GM10248 (cell line): ENCODE measurements at places on chromosomes 7 and 10.

DNA sequence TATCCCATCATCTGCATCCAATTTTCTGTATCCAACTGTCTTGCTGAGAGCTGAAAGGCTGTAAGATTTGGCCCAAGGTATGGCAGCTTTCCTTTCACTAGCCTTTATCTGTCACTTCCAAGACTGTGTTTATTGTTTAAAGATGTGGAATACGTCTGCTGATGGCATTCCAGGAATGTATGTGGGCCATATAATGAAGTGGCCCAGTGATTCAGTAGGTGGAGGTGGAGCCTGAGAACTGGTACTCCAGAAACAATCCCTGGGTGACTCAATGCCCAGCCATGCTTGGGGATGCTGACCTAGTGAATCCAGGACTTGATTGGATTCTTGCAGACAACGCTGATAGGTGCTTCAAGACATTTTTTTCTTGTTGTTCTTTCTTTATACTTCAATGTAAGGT, 13.5 kb downstream of the NEUROD6 start:
- no peak for DNase-seq

DNA sequence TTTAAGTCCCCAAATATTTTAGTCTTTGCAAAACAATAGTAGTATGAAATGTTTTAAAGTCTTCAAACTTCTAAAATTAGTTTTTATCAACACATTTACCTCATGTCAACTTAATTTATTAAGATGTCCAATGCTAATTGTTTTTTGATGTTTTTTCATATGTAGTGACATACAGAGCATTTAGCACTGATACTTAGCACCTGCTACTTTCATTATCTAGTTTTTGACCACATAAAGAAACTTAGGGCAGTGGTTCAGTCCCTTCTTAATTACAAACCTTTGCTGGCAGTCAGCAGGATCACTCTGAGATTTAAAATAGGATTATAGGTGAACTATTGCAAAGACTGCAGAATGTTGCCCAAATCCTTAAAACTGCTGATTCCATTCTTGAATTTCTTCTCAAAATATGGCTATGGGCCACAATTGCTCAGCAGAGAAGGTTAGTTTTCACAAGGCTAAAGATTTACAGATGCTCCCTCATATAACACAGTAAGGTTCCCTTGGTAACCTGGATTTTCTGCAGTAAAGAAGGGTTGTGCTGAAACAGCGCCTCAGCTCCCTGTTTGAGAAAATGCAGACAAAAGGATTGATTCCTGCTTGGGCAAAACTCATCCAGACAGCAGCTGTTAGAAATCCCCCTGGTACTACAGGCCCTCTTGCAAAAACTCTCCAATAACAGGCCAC, 3.4 kb downstream of the GPR85 start:
- DNase-seq, result no peak

DNA sequence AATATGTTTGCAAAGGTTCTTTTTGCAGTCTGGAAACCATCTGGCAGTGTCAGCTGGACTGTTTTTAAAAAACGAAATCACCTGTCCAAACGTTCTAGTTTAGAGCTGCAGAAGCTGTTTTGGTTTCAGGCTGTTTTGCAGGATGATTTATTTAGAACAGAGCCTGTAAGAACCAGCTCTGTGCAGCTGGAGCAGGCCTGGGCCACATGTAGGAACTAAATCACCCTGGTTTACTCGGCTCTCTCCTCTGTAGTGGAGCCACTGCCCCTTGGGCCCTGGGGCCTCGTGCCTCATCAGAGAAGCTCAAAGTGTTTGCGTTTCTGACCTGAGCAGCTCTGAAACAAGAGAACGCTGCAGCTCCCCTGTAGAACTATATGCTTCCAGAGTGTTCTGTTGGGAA, 142.5 kb downstream of the ACTR3B start:
- no peak for DNase-seq

GRCh38 chr7:154696556-154696955, 306.4 kb downstream of the PAXIP1 start:
- DNase-seq, result no peak

- no peak for DNase-seq
These were observed 92.9 kb upstream of the SH2B2 start for GRCh38 chr7:102193806-102194205.

DNA sequence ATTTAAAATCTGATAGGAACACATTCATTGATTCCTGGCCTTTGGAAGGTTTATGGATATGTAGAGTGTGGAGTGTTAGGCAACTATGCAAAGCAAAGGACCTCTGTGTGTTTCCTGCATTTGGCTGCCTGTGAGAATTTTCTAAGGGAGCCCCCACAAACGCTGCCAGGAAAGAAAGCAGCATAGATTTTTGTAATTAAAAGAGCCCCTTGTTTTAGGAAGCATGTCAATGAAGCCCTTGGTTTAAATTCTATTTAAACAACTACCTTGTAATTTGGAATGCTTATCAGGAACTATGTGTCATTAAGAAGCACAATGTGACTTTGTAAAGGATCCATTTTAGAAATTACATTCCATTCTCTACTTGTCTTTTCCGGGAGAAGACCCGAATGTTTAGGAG, 742.5 kb downstream of the NXPH1 start:
- no peak for DNase-seq

DNA sequence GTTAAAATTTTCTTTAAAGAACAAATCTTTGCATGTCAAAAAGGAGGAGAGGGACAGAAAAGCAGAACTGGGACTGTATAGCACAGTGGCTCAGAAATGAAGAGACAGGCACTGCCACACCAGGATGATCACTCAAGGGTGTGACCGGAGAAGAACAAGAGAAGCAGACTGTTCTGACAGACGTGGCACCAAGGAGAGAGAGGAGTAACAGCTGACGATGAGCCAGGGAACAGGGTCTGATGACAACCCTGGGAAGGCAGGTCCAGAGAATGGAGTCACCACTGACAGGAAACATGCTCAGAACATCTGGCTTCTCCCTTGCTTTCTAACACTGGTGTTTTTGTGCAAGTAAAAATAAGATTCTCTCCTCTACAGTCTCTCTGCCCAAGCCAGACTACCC, 14.6 kb upstream of the VAX1 start:
- DNase-seq, result no peak

DNA sequence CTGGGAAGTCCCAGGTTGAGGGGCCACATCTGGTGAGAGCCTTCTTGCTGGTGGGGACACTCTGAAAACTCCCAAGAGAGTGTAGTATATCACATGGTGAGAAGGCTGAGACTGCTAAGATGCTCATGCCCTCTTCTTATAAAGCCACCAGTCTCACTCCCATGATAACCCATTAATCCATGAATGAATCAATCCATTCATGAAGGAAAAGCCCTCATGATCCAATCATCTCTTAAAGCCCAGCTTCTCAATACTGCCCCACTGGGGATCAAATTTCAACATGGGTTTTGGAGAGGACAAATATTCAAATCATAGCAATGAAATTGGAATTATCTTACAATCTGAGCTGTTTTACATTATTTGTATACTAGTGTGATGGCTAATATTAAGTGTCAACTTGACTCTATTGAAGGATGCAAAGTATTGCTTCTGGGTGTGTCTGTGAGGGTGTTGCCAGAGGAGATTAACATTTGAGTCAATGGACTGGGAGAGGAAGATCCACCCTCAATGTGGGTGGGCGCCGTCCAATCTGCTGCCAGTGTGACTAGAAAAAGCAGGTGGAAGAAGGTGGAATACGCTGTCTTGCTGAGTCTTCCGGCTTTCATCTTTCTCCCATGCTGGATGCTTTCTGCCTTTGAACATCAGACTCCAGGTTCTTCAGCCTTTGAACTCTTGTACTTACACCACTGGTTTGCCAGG, 14.3 kb upstream of the UBE2D1 start:
- no peak for DNase-seq

- DNase-seq, result no peak
These were observed 47.3 kb upstream of the INSYN2A start for GRCh38 chr10:127243490-127244272.

- no peak for DNase-seq
These were observed 5.2 kb upstream of the MKRN1 start for GRCh38 chr7:140484479-140484878.

GRCh38 chr10:30562787-30563186, 66.8 kb downstream of the LYZL2 start:
- DNase-seq, result no peak

DNA sequence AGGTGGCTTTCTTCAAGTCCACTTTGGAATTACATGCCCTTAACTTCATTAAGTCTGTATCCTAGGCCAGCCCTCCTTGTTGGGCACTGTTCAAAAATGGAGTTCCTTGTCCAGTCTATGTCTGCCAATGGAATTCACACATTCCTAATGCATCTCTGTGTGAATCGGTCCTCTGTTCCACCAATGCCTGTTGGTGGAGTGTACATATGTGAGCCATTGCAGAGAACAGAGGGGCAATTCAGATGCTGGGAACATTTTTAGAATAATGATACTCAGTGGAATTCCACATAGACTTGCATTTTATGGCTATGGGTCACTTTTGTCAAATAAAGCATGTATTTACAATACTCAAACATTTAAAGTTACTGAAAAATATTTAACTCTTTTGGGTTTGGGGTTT, 108.3 kb downstream of the COL28A1 start:
- DNase-seq, result no peak

GRCh38 chr10:93030409-93030808, 30.2 kb upstream of the CYP26C1 start:
- no peak for DNase-seq

DNA sequence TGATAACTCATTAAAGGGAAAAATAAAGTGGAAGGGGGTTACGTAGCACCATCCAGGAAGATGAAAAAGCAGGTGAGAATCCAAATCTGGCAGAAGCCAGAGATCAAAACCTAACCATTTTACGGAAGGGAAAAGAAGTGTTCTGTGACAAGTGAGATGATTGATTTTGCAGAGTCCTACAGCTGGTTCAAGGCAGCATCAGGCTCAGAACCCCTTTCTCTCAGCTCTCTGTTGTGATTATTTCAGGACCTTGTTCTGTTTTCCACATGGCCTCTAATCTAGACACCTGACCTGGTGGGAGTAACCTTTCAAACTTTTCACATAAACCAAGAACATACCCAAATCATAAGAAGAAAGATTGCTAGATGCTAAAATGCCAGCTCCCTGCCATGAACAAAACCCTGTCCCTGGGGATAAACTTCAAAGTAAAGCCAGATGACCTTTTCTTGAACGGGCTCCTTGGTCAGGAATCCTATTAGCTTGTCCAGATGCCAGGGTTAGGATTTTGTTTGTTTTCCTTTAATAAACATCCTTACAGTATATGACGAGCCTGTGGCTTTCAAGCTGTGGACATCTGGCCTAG, 5.9 kb downstream of the DUSP5 start:
- DNase-seq, result no peak

- no peak for DNase-seq
These were observed 210.9 kb upstream of the CHRM2 start for GRCh38 chr7:136657482-136657921.

DNA sequence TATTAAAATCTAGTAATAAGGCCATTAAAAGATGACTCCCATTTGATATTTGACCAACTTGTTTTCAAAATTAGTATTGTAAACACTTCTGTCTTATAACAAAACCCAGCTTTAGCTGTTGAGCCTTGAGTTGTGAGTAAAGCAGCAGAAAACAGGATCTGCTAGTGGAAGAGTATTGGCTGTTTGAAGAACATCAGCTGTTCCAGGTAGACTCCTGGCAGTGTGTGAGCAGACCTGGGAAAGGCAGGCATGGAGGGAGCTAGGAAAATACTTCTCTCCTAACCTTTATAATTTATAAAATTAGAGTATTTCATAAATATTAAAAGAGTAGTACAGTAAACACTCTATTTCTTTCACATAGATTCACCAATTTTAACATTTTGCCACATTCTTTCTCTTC, 29.0 kb downstream of the KAT6B start:
- no peak for DNase-seq

- DNase-seq, result no peak
These were observed 36.1 kb upstream of the ARMC3 start for GRCh38 chr10:22891797-22892196.

- no peak for DNase-seq
These were observed 436.7 kb downstream of the CCSER2 start for GRCh38 chr10:84765086-84765485.

DNA sequence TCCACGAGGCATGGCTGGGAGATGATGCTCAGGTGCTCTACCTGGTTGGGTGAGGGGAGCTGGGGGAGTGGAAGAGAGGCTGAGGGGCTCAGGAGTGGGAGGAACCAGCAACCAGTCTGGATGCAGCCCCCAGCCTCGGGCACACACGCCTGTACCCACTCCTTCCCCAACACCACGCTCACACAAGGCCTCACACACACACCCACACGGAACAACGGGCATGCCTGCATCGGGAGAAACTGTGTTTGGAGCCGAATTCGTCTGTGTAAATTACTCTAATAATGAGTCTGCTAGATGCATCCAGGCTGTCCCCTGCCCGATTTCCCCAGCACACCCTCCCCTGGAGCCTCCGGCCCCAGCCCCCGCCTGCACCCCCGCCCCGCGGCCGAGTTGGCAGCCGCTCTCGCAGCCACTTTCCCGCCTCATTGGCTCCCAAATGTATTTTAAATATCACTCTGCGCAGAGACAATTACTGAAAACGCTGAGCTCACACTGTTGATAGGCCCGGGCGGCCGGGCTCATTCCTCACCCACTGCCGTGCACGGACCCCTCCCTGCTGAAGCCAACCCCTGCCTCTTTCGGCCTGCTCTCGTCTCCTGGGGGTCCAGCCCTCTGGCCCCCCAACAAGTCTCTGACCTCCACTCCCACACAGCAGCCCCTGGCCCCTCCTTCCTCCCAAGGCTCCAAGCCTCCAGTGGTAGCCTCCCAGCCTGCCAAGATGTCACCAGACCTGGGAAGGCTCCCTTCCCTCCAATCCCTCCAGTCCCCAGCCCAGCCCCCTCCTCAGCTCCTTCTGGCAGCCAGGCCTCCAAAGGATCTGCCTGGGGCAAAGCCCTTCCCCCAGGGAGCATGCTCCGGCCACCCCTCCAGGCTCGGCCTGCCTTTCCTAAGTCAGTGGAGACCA, 11.1 kb downstream of the H2BK1 start:
- no peak for DNase-seq

DNA sequence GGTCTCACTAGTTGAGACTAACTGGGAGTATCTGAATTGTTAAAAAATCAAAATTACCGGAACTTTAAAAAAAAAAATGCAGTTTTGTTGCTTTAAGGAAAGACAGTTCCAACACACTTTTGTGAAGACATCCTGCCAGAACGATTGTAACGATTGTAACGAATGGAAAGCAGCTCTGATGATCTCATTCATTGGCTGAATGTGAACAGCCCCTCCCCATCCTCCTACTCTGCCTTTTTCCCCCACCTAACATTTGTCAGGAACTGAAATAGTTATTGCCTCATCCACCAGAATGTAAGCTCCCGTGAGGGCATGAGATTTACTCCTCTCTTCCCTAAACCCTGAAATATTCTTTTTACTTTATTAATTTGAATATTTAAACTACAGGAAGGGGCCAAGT, 23.1 kb upstream of the ZC3HAV1L start:
- DNase-seq, result no peak
